ENCODE measurements at places on chromosomes 5 and 9. TPM values are rescaled to one million over a fixed set of nuclear protein-coding genes. Genes with fewer than 3 reads are reported as not detected.

SLC22A4 gene
- total RNA-seq, result 4.6 TPM

PCDHB7 gene
- 6.7 TPM for total RNA-seq

MYORG gene
- total RNA-seq, result 9.6 TPM

RFESD gene
- total RNA-seq, result 0.75 TPM

GRCh38 chr9:131578731-131579504 is 33.6 kb downstream of the PRRT1B start:
- no peaks in the 10 kb centered on the region for H3K36me3 ChIP-seq
- H3K27ac ChIP-seq, result no peak overlapping the region
- no peak overlapping the region for H3K4me3 ChIP-seq
- H3K4me1 ChIP-seq, result no peaks in the 10 kb centered on the region
- DNase-seq, result peak; percentile 71

DNA sequence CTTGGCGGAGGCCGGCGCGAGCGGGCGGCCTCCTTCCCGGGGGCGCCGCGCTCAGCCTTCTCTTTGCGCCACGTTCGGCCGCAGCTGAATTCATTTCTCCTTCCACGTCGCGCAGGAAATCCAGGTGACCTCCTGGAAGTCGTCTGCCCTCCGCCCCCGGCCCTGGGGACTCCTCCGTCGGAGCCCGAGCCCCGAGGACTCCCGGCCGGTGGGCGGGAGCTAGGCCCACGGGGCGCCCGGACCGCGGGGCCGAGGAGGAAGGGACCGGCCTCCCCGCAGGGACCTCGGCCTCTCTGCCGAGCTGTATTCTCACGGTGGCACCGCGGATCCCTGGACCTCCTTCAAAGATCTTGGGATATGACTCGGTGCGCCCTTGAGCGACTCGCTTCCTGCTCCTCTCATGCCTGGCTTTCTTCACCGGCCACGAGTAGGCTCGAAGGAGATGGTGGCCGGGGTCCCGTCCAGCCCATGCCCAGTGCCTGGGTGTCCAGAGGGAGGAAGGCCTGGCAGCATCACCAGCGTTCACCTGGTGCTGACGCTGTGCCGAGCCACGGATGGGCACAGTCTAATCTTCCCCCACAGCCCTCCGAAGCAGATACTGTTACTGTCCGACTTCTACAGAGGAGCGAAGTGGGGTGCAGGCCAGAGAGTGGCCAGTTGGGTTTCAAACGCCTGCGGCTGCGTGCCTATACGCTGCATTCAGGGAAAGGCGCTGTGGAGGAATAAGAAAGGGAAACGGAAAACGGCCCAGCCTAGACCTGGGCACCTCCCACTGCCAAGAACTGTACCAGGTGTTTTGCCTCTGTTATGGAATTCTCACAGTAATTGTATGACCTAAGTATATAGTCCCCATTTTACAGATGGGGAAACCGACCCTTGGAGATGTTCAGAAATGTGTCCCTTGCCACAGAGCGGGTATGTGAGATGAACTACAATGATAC is 47.3 kb downstream of the PAX5 start:
- no peaks in the 10 kb centered on the region for H3K27me3 ChIP-seq
- no peak overlapping the region for H3K4me3 ChIP-seq
- H3K27ac ChIP-seq, result no peak overlapping the region
- H3K4me1 ChIP-seq, result no peaks in the 10 kb centered on the region
- no peak for DNase-seq

DNA sequence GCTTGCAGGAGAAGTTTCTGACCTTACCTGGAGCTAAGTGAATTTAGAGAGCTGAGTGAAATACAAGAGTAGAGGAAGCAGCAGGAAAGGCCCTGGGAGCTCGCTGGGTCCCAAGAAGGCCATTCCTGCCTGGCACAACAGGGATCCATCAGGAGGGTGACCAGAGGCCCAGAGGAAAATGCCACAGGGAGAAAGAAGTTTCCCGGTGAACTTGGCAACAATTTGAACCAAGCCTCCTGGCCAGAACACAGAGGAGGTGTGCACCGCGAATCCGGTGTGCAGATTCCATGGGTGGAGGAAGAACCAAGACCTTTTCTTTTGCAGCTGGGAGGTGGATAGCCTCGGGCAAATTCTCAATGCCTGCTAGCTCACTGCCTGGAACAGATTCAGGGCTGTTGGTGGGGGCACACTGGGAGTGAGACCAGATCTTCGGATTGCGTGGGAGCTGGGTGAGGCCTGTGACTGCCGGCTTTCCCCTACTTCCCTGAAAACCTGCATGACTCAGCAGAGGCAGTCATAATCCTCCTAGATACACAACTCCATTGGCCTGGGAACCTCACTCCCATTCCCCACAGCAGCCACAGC is 1850.9 kb upstream of the NUDT12 start:
- H3K27me3 ChIP-seq, result no peaks in the 10 kb centered on the region
- H3K27ac ChIP-seq, result no peak overlapping the region
- no peak overlapping the region for H3K4me3 ChIP-seq
- no peaks in the 10 kb centered on the region for H3K36me3 ChIP-seq
- no peaks in the 10 kb centered on the region for H3K4me1 ChIP-seq
- DNase-seq, result no peak

DNA sequence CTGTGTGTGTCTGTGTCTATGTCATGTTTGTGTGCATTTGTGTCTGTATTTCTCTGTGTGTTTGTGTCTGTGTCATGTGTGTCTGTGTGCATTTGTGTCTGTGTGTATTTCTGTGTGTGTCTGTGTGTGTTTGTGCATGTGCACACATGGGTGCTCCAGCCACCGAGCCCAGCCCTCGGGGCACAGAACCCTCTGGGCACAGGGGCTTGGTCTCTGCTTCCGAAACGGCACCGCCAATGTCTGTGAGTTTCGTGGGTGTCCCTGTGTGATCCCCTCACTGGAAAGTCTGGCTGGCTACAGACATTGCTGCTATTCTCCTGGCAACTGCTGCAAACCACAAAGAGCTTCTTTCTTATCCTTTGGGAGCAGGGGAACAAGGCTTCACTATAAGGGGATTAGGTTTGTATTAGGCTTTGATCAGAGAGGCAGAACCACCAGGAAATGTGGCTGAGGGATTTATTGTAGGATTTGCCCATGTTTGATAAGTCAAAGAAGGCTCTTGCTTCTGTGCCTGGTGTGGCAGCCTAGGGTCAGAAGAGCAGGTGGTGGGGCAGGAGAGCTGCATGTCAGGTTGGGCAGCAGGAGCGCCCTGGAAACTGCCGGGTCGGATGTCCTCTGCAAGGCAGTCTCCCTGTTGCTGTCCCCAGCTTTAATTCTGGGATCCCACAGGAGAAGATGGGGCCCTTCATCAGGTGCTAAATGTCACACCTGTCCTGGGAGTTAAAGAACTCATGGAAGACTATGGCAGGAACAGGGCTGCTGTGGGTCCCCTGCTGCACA is 39.6 kb upstream of the FCN1 start:
- H3K4me3 ChIP-seq, result no peak overlapping the region
- no peak overlapping the region for H3K27ac ChIP-seq

GRCh38 chr9:125325826-125326225 is 64.2 kb downstream of the GAPVD1 start:
- peaks cover 4% of the 10 kb centered on the region for H3K36me3 ChIP-seq
- no peaks in the 10 kb centered on the region for H3K27me3 ChIP-seq
- no peak overlapping the region for H3K27ac ChIP-seq
- DNase-seq, result no peak

- H3K4me1 ChIP-seq, result no peaks in the 10 kb centered on the region
- no peak overlapping the region for H3K27ac ChIP-seq
- no peaks in the 10 kb centered on the region for H3K27me3 ChIP-seq
- no peaks in the 10 kb centered on the region for H3K36me3 ChIP-seq
- no peak for DNase-seq
These were observed 31.2 kb downstream of the AMBP start for GRCh38 chr9:114046875-114047274.

GRCh38 chr9:15116130-15116580 is 190.9 kb downstream of the TTC39B start:
- no peaks in the 10 kb centered on the region for H3K36me3 ChIP-seq
- H3K27ac ChIP-seq, result no peak overlapping the region
- H3K4me1 ChIP-seq, result no peaks in the 10 kb centered on the region
- no peak overlapping the region for H3K4me3 ChIP-seq
- no peaks in the 10 kb centered on the region for H3K27me3 ChIP-seq

- peaks cover 11% of the 10 kb centered on the region for H3K4me1 ChIP-seq
- no peaks in the 10 kb centered on the region for H3K27me3 ChIP-seq
- peak; percentile 81 for DNase-seq
These were observed 59.0 kb downstream of the MAP1B start for GRCh38 chr5:72166070-72166979.

- H3K36me3 ChIP-seq, result no peaks in the 10 kb centered on the region
- H3K27ac ChIP-seq, result no peak overlapping the region
- H3K27me3 ChIP-seq, result no peaks in the 10 kb centered on the region
- no peak overlapping the region for H3K4me3 ChIP-seq
These were observed 6.0 kb upstream of the PUM3 start for GRCh38 chr9:2849941-2850340.

- H3K27me3 ChIP-seq, result no peaks in the 10 kb centered on the region
- H3K4me3 ChIP-seq, result peak overlapping the region; percentile 29
- no peaks in the 10 kb centered on the region for H3K4me1 ChIP-seq
These were observed 1.8 kb downstream of the SEMA5A start for GRCh38 chr5:9544056-9544455.
